ENCODE measurements at places on chromosomes 12 and 14.

DNA sequence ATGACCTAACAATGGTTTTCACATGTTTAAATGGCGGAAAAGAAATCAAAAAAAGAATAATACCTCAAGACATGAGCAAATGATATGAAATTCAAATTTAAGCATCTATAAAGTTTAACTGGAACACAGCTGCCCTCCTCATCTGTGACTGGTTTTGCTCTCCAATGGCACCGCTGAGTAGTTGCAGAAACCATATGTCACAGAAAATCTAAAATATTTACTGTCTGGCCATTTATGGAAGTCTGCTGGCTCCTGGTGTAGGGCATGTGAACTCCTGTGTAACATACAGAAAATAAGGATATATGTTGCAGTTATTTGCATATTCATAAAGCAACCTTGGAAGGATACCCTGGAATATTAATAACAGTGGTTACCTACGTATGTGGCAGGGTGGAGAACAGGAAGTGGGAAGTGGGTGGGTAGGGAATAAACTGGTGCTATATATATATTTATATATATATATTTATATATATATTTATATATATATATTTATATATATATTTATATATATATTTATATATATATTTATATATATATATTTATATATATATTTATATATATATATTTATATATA lies 48.4 kb downstream of the LTBP2 start:
- no peak for DNase-seq

DNA sequence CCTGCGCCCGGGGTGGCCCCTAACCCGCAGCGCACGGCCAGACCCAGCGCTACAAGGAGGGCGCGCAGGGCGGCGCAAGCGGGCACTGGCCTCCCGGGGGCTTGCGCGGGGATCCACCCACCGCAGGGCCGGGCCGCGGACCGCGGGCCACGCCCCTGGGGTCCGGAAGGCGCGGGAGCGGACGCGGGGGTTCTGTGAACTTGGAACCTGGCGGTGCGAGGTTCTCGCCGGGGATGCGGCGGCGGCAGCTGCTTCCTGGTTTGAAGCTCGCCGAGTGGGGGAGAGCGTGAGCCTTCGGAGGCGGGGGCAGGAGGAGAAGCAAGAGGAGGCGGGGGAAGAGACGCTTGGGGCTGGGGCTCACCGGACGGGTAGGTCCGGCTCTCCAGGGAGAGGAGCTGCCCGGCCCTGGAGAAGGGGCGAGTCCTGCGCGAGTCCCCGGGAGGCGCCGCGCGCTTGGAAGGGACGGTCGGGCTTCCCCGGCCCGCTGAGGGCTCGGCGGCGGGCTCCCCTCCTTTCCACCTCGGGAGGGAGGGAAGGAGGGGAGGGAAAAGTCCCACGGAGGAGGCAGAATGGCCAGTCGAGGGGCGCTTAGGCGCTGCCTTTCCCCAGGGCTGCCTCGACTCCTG lies at the start of gene PRKCH:
Gene PRKCH (plus strand): TSS at position 195 of the 626 bp plus-strand sequence. CDS start 523 bp downstream, outside the sequence.
- DNase-seq = peak; percentile 69

DNA sequence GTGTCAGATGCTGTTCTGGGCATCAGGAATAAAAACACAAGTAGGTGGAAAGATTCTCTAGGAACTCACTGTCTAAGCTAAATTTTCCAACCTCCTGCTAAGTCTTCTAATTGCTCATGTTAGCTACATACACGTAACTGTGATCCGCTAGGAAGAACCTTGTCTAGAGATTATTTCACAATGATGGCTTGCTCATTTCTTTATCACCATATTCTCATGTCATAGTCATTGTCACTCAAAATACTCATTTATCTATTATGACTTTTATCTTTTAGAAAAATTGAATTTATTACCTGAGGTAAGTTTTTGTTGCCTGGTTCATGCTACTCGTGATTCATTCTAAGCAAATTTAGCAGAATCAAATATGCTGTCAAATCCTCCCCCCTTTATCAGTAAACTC lies 1402.4 kb upstream of the FLRT2 start:
- DNase-seq = no peak

DNA sequence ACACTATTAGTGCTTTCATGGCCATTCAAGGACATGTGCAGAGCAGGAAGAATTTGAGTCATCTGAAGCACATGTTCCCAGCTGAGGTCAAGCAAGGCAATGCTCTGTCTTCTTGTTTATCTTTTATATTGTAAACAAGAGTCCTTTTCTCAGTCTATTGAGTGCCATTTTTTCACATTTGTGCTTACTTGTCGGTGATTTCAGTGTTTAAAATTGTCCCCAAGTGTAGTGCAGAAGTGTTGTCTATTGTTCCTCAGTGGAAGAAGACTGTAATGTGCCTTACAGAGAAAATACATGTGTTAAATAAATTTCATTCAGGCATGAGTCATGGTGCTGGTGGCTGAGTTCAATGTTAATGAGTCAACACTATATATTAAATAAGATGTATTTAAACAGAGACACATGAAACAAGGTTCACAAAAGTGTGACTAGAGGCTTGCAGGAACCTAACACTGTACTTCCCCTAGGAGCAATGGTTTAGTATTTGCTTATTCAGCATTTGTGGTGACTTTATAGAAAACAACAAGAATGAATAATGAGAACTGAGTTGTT lies 391.1 kb downstream of the LRIG3 start:
- DNase-seq = no peak

DNA sequence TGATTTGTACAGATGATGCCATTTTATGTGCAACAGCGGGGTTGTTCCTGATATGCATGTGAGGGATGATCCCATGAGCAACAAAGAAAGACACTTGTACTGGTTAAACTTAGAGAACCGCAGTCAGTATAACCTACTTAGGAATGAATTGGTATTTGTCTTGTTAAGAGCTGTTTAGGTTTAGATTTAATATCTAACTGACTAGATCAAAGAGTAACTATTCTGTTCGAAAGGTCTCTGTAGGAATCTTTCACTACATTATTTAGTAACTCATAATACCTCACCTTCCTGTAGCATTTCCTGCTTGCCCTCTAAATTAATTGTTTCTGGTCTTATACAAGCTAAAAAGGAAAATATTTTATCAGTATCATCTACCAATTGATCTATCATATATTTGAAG lies 350.4 kb downstream of the TRHDE start:
- DNase-seq = no peak

- no peak for DNase-seq
These were observed 119.4 kb downstream of the KTN1 start for GRCh38 chr14:55699131-55700057.

GRCh38 chr12:103881261-103881660 lies 40.2 kb upstream of the NT5DC3 start:
- DNase-seq = no peak
